T-helper 2 cell (primary cell): ENCODE measurements at places on chromosomes 6 and 20.

DNA sequence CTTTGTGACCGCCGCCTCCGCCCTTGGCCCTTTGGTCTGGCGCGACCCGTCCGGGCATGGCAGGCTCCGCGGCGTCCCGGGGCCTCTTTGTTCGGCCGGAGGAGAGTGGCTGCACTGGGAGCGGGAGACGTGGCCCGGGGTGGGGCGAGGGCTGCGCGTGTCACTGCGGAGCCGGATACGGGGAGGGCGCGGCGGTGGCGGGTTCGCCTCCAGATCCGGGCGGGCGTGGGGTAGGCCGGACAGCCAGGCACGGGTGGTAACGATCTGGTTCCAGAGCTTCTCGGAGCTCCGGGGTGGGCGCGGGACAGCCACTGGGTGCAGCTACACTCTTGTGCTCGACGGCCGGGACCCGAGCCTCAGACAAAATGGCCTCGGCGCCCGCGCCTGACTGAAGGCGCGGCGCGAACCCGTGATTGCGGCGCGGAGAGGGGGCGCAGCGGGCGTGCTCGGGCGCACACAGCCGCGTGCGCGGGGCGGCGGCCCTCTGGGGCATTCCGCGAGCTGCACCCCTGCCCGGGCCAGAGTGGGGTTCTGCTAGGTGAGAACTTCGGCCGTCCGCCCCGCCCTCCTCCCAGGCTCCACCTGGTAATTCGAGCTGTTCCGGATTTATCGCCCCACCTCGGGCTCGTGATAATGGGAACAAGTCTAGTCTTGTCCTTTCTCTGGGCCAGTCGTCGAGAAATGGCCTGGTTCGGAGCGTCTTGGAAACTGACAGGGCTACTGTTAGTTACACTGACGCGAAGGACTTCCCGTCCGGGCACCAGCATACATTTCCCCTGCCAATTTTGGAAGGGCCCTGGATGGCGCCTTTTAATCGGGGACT, 1.0 kb downstream of the LOC128125822 start:
- DNase-seq, result peak; percentile 41

- DNase-seq, result no peak
These were observed 118.0 kb downstream of the B3GAT2 start for GRCh38 chr6:70838907-70839285.

- DNase-seq, result no peak
These were observed 44.6 kb downstream of the SESN1 start for GRCh38 chr6:109050012-109050411.

DNA sequence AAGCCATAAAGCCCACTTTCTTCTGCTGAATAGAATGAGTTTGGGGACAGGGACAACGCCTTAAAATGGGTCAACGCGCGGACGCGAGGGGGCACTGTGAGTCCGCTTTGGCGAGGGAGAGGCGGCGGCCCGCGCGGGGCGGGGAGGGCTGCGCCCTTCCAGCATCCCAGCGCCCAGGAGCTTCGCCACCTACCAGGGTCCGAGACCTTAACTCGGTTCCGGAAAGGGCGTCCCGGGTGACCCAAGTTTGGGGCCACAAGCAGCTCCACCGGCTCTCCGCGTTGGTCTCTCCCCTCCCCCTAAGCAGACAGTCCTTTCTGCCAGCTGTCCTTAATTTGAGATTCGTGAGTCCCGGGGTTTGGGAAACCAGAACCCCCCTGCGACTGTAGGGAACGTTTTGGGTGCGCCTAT, 1.8 kb upstream of the SAMD5 start:
- no peak for DNase-seq

GRCh38 chr20:37032077-37032476, 63.7 kb downstream of the RBL1 start:
- no peak for DNase-seq

- no peak for DNase-seq
These were observed 722.0 kb upstream of the FLRT3 start for GRCh38 chr20:15059438-15059837.

DNA sequence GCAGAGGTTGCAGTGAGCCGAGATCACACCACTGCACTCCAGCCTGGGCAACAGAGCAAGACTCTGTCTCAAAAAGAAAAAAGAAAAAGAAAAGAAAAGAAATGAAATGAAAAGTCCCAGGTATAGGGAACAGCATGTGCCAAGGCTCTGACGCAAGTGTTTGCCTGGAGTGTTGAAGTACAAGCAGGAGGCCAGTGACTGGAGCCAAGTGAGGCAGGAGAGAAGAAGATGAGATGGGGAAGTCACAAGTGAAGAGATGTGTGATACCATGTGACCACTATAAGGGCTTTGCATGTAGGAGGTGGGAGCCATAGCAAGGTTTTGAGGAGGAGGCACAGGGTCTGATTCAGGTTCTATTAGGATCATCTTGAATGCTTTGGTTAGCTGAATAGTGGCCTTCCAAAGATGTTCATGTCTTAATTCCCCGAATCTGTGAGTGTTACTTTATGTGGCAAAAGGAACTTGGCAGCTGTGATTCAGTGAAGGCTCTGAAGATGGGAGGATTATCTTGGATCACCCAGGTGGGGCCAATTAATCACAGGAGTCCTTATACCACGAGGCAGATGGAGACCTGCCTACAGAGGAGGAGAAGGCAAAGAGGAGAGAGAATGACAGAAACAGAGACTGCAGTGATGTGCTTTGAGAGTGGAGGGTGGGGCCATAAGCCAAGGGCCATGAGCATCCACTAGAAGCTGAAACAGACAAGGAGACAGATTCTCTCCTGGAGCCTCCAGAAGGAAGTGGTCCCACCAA, 91.1 kb upstream of the PTPN1 start:
- DNase-seq, result no peak

DNA sequence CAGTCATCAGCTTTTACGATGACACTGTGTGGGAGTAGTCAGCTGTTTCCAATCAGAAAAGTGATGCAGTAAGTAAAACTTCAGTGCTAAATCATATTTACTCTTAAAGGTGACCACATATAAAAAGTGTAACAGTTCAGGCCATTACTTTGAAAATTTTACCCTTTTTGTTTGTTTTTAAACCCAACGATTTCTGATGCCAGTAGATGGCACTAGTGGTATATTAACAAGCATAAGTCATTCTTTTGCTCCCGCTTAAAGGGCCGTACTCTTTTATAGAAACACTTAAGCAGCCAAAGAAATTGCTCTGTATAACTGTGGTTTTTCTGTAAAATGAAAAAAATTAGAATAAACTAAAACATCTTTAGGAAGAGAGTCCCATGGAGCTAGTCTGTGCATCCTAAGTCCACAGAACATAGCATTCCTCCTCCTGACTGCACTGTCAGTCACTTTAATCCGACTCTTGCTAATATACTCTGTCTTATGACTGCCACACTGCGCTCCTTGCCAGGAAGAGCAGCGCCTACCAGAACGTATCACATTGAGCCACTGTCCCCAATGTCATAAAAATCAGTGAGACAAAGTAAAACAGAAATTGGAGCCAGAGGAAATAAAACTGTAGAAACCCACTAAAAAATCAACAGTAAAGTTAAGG, 25.0 kb downstream of the HEBP2 start:
- peak; percentile 64 for DNase-seq

- DNase-seq, result no peak
These were observed 914.9 kb upstream of the FLRT3 start for GRCh38 chr20:15252304-15252703.

DNA sequence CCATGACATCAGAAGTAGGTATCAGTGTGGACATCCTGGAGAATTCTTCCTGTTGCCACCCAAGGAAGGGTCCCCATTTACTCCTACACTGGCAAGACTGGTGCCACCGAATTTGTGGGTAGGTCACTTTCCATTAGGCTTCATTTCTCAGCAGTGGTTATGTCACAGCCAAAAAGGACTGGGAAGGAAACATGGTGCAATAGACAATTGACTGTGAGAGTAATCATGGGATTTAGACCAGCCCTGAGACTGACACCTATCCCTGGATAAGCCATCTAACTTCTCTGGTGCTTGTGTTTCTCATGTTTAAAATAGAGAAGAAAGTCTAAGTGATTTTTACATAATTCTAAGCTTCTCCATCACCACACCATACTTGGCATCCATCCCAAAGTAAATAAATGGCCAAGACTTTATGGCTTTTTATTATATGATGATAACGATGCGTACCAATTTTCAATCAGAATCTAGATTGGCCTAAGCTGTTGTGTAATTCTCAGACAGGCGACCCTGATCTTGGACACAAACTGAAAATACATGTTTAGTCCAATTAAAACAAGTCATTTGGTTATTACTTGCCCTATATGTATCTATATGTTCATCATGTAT, 10.2 kb downstream of the SMPDL3A start:
- no peak for DNase-seq

DNA sequence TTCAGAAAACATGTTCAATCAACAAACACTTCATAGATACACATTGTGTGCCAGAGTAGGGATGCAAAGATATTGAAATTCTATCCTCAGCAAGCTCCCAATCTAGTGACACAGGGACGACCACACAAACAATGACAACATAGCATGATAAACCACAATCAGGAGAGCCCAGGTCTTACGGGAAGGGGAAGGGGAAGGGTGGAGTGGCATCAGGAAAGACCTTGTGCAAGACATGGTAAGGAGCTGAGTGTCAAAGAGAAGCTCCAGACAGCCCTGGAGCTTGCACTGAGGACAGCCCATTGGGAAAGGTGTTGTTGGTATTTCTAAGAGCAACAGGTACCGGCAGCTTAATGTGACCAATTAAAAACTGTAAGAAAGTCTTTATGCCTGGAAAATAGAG, 103.6 kb downstream of the PDE7B start:
- DNase-seq, result no peak

- DNase-seq, result no peak
These were observed 207.3 kb downstream of the COL19A1 start for GRCh38 chr6:70073637-70074036.

GRCh38 chr6:5028301-5028700, 24.5 kb upstream of the RPP40 start:
- DNase-seq, result no peak

DNA sequence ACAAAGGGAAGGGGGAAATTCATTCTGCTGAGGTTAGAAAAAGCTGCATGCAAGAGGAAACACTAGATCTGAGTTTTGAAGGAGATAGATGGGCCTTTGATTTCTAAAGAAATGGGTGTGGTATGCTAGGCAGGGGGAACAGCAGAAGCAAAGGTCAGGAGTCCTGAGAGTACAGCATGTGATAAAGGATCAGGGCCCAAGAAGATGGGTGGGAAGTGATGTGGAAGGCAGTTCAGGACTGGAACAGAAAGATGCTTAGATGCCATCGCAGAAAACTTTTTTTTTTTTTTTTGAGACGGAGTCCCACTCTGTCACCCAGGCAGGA, 126.2 kb downstream of the ALDH8A1 start:
- no peak for DNase-seq

- DNase-seq, result no peak
These were observed 73.7 kb upstream of the FAM184A start for GRCh38 chr6:119152187-119152586.

DNA sequence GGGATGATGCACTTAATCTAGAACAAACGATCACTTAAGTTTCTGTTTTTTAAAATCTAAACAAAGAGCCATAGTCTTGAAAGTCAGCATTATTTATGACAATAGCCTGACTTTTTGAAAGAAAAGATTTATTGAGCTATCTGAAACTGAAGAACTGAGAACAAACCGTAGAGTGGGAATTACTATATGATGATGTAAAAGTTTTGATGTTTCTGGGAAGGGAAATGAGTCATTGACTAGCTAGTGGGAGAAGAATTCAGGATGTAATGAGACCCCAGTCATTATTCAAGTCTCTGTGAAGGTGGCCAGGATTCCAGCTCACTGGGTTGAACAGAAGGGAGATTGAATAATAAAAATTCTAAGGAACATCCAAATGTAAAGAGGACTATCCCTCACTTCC, 83.4 kb upstream of the FABP7 start:
- no peak for DNase-seq

DNA sequence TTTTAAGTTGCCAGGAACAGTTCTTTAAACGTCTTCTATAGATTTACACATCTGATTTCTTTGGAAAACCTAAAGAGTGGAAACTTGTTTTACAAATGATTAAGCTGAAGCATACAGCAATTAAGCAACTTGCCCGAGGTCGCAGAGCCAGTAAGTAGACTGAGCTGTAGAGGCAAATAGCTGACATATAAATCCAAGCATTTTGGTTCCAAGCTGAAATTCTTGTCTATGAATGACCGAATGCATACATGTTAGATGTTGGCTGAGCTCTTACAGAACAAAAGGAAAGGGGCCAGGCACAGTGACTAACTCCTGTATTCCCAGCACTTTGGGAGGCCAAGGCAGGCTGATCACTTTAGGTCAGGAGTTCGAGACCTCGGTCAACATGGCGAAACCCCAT, 101.8 kb upstream of the SGK1 start:
- DNase-seq, result no peak

DNA sequence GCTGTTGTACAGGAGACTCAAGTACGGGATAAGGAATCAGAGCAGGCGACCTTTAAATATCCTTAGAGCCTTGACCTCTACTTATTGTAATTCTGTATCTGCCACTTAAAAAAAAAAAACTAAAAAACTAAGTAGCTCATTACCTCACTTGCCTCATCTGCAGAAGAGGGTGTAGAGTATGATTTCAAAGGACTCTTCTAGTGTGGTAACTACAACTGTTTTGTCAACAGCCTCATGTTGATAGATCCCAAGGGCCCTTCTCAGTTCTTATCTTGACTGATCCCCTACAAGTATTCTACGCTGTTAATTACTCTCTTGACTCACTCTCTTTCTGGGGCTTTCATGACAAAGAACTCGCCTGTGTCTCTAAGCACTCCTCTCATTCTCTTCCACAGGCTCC, 16.7 kb upstream of the PDYN start:
- no peak for DNase-seq

- DNase-seq, result no peak
These were observed 361.6 kb downstream of the PHF3 start for GRCh38 chr6:63997221-63997620.

- DNase-seq, result no peak
These were observed 151.9 kb downstream of the CDKAL1 start for GRCh38 chr6:20686142-20686541.

DNA sequence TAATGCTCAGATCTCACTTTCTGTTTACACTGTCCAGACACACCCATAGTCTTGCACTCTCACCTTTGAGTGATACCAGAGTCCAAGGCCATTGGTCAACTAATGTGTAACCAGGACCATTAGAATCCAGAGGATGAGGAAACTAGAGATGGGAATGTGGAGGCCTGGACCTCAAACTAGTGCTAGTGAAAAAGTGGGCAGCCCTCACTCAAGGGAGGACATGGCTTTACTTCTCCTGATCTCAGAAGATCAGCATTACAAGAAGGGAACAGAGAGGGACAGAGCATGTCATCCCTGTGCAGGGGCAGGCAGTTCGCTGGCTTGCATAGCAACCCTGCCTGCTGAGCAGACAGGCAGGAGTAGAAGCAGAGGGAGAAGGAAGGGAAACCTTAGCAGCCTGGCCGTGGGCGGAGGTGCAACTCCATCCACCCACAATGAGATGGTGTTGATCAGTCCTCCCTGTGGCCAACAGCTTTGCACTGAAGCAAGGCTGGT, 22.6 kb upstream of the XRN2 start:
- DNase-seq, result no peak

- DNase-seq, result no peak
These were observed 869.9 kb downstream of the KIF16B start for GRCh38 chr20:15703171-15703911.

- DNase-seq, result no peak
These were observed at the start of the genes DUSP15 and TTLL9 for GRCh38 chr20:31869942-31870725. Gene DUSP15 (minus strand): TSS chr20:31870527. CDS start chr20:31870337, 190 bp downstream. Gene TTLL9 (plus strand): TSS chr20:31870634. CDS start chr20:31871127, 493 bp downstream.
